ENCODE measurements at places on chromosomes 11 and 22. TPM values are rescaled to one million over a fixed set of nuclear protein-coding genes. Genes with fewer than 3 reads are reported as not detected.

The IMMP1L gene
- total RNA-seq: 22.4 TPM

The CALCA gene
- total RNA-seq: not detected

The CBLIF gene
- not detected for total RNA-seq

The ZNF280A gene
- not detected for total RNA-seq

The OR52R1 gene
- not detected for total RNA-seq

The FBXO7 gene
- 90.3 TPM for total RNA-seq

The LRRN4CL gene
- 0.14 TPM for total RNA-seq
